ENCODE measurements at places on chromosomes 6 and 20.

DNA sequence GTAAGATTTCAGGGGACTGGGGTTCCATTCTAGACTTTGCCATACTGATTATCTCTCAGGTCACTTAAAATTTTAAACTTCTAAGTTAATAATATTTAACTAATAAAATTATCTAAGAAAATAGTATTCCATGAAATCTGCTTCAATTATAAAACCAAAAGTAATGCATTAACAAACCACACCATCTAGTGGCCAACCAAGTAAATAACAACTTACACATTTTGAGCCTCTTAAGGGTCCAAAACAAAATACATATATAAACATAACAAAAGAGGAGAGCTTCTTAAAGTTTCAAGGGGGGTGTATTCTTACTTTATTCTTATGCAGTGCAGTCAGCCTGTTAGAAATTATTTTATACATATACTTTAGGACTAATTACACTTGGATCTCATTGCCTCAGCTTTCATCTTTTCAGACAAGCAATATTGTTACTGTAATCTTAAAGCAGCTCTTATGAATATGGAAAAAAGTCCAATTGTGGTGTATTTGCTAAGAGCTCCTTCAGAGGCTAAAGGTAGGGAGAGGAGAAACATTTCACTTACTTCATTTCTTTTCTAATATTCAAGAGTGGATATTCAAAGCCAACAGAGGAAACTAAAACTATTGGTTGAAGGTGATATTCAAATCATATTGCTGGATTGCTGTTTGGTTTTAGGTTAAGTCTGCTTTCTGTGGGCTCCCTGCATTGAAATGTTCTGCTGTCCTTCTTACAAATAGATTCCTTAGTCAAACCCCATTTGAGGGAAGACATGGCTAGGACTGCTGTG, 199.7 kb upstream of the SIM1 start:
- DNase-seq = no peak

DNA sequence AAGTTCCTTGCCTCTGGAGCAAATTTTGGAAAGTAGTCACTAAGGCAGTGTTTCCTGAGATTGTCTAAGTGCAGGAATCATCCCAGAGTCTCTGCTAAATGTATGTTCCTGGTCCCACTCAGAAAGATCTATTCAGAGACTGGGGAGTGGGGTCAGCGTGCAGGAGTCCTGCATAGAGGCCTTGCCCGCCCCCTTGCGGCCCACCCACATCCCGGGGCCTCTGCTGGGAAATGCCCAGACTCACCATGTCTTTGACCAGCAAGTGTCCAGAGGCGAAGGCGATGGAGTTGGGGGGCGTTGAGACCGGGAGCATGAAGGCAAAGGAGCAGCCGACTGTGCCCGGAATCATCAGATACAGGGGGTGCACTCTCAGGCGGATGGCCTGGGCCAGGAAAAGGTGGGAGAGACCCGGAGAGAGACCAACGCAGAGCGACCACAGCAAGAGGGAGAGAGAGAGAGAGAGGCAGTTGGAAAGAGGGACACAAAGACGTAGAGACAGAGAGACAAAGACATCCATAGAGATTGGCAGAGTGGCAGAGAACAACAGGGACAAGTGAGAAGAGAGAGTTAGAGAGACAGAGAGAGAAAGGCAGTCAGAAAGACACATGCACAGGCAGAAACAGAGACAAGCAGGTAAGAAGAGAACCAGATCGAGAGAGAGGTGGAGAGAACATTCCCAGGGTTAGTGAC, 12.9 kb upstream of the OCSTAMP start:
- DNase-seq = no peak

DNA sequence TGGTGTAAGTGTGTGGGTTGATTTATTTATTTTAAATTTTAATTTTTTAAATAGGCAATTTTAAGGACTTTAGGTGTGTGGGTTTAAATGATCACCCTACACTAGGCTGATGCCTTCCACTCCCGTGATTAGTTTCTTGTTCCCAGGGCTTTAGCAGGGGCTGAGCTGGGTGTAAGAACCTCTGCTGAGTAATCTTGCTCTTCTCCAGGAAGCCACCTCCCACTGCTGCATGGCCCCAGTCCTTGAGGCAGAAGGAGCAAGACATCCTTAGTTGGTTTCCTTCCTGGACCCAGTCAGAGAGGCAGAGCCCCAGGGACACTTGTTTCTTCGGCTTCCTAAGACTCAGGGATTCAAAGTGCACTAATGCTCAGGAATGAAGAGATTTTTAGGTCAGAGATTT, 19.8 kb upstream of the CDC5L start:
- DNase-seq = no peak

DNA sequence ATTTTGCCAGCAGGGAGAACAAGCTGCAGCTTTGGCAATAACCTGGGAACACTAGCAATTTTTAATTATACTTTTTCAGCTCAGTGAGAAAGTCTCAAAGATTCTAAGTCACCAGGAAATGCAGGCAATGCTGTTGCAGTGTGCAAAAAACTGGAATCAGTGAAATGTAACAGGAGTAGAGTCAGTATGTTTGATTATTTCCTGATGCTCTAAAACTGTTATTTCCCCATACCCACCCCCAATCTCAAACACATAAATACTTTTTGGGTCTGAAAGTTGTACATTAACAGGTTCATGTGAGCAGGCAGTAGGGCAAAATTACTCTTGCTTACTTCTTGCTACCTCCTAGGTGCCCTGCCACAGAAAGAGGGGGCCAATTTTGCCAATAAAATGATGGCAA, 65.4 kb upstream of the BEND6 start:
- no peak for DNase-seq

- no peak for DNase-seq
Observed at GRCh38 chr6:90197854-90198496, 98.7 kb downstream of the BACH2 start.

DNA sequence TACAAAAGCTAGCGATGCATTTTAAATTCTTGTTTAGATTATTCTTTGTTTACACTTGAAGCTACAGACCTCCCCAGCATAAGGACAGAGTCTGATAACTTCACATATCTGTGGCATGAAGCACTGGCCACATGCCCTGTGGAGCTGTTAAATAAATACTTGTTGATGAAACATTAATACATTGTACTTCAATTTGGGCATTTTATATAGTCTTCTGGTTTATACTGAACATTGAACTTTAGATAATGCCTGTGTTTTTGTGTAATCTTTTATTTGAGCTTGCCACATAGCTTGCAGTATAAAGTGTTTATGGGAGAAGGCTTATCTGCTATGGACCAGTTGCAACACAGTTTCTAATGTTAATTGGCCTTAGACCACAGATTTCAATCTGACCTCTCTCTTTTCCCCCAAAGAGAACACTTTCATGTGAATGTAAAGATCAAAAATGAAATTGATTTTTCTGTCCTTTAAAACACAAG, 48.2 kb downstream of the FRK start:
- DNase-seq = no peak

GRCh38 chr6:138107752-138108592, 753 bp upstream of the PERP start:
- DNase-seq = no peak

DNA sequence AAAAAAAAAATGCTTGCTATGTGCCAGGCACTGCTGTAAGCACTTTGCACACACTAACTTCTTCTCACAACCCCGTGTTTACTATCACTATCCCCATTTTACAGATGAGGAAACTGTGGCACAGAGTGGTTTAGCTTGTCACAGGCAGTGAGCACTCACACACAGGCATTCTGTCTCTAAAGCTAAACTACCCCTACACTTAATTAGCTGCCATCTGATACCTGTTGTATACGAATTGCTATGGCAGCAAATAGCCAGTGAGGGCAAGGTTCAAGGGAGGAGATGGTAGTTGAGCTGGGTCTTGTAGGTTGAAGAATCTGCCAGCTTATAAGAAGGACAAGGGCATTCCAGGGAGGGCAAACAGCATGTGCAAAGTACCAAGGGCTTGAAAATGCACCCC, 5.2 kb downstream of the TNNC2 start:
- no peak for DNase-seq

Data from activated CD4-positive, CD25-positive, alpha-beta regulatory T cell (primary cell).